ENCODE measurements at places on chromosomes 5 and 9.

DNA sequence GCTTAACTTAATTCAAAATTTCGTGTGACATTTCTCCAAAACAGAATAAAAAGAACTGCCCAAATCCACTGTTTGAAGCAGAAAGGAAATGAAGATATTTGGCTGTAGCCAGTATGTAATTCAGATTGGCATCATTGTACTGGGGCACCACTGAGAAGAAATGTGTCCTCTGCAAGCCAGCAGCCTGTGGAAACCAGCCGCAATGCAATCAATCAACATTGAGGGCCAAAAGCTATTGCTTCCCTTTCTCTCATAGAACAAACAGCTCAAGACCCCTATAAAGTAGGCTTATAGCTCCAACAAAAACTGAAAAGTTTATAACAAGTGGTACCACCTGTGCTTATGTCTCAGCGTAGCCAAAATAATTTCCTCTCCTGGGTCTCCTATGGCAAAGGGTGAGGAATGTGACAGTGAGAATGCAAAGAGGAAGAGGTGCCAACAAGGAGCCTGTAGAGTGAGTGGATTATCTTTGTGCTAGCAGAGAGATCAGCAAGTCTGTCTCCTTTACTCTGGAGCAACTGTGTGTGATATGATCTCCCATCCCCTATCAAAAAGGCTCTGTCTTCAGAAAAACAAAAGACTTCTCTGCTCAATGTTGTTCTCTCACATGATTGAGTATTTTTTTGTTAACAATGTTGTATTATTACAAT is 1072.3 kb upstream of the DMAC1 start:
- no peak for DNase-seq

- DNase-seq = peak; percentile 49
Measured at GRCh38 chr9:36407122-36407723, 7.2 kb upstream of the RNF38 start.

DNA sequence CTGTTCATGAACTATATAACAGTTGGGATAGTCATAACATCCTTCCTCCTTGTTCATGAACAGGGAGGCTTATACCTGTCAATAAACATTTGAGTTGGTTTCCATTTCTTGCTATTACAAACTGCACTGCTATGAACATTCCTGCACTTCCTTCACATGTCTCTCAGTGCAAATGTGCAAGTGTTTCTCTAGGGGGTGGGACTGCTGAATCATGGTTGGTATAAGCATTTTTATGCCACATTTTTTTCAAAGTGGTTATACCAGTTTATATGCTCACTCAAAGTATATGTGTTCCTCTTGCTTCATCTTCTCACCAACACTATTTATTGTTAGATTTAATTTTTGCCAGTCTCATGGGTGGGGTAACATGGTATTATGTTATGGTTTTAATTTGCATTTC is 25.8 kb upstream of the TPD52L3 start:
- DNase-seq = no peak

- no peak for DNase-seq
Measured at GRCh38 chr5:138461343-138462125, 3.7 kb upstream of the EGR1 start.

- peak; percentile 42 for DNase-seq
Measured at GRCh38 chr5:2732850-2733249, 18.6 kb downstream of the IRX2 start.

DNA sequence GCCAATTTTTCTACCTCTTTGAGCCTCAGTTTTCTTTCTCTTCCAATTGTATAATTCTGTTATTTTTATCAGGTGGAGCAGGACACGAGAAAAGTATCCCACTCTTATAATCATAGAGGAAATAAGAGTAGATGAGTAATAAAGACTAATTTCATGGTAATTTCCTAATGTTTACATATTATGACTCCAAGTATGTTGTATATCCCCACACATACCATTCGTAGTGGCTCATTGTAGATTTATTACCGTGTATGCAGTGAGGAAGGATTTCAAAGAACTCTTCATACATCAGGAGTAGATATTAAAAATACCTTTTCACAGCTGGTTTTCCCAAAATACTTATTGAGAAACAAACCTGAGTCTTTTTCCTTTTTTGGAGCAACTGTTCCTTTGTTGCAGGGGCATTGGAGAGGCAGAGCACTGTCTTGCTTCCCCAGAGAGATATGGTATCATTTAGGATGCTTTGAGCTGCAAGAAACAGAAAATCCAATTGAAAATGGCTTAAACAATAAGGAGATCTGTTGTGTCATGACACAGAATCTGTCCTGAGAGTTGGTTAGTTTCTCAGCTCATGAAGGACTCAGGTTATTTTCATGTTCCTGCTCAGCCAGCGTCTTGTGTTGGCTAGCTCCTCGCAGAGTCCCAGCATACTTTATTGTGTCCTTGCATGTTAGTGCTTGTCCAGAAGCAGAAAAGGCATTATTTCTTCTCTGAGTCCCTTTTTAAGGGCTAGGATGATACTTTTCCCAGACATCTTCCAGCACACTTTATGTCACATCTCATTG is 291.2 kb downstream of the ARHGAP26 start:
- DNase-seq = no peak

- DNase-seq = no peak
Measured at GRCh38 chr5:1206521-1207412, 5.4 kb downstream of the SLC6A19 start.

DNA sequence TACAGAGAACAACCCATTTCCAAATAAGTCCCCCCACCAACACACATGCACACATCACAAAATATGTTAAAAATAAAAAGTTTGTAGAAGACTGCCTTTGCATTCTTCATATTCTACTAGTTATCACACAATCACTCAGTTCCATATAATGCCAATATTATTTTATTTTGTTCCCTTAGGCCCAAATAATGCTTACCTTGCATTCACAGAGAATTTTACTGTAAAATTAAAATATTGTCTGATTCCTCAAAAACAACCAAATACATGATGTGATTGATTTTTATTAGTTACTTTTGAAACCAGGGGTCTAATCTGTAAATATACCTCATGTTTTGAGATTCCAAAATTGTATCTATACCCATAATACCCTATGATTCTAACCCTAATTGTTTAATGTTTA is 536.9 kb downstream of the CDH12 start:
- DNase-seq = no peak

GRCh38 chr5:72107901-72108201 is 576 bp downstream of the MAP1B start:
- DNase-seq = peak; percentile 88

DNA sequence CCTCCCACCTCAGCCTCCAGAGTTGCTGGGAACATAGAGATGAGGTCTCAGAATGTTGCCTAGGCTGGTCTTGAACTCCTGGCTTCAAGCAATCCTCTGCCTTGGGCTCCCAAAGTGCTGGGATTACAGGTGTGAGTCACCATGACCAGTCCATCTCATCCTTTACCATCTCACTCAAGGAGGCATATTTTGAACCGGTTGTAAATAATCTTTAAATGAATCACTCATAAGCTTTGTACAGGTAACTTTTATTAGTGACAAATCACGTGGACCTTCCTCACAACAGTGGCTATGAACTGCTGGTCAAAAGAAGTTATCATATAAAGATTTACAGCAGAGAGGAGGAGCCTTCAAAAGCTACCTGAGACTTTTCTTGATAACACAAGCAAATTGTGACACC is 70.7 kb downstream of the RFK start:
- no peak for DNase-seq

DNA sequence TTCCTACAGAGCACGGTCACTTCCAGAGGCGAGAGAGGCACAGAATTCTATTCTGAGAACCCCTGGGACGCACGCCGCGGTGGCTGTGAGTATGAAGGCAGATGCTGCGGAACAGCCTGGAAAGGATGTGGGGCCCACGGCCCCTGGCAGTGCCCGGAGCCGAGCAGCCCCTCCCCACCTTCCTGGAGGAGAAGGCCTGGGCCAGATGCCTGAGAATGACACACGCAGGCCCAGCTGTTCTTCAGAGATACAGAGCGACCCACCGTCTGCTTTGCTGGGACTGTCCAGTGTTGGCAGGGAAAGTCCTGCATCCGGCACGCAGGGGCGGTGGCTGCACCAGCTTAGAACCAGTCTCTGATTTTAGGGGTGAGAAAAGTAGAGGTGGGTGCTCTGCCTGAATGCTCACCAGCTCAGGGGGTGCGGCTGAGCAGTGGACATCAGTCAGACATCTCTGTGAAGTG is 116.7 kb upstream of the LPCAT1 start:
- DNase-seq = no peak

GRCh38 chr5:106185661-106186081 is 1485.1 kb downstream of the EFNA5 start:
- no peak for DNase-seq

DNA sequence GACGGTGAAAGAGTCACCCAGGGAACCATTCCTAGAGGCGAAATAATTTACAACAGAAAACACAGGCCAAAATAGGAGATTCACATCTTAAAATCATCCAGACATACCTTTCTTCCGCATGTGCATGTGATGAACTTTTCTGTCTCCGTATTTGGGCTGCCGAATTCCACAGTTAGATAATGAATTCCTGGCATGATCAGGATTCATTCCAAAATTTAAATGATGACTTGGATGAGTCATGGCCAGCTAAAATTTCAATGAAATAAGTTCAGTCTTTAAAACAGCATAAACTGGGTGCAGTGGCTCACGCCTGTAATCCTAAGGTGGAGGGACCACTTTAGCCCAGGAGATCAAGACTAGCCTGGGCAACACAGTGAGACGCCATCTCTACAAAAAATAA is 82.7 kb downstream of the DROSHA start:
- DNase-seq = no peak

DNA sequence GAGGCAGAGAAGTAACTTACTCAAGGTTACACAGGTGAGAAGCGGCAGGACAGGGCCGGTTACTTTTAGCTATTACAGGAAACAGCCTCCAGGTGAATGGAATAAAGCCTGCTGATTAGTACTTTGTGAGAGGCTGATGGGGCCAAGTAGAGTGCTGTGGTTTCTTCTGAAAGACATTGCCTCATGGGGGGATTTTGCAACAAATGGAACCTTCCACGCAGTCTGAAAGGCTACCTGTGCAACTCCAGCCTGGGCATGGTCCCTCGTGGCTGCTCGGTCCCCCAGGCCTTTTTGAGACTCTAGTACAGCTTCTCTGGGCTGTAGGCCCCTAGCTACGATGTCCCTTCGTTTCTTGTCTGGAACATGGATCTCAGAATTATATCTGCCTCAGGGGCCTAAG is 2.0 kb downstream of the TMEM268 start:
- DNase-seq = no peak

- no peak for DNase-seq
Measured at GRCh38 chr9:38079461-38080031, 10.5 kb upstream of the SHB start.

- no peak for DNase-seq
Measured at GRCh38 chr5:75716715-75717081, 539 bp downstream of the POC5 start.

GRCh38 chr5:102867992-102868662 is 113.0 kb downstream of the PAM start:
- no peak for DNase-seq

DNA sequence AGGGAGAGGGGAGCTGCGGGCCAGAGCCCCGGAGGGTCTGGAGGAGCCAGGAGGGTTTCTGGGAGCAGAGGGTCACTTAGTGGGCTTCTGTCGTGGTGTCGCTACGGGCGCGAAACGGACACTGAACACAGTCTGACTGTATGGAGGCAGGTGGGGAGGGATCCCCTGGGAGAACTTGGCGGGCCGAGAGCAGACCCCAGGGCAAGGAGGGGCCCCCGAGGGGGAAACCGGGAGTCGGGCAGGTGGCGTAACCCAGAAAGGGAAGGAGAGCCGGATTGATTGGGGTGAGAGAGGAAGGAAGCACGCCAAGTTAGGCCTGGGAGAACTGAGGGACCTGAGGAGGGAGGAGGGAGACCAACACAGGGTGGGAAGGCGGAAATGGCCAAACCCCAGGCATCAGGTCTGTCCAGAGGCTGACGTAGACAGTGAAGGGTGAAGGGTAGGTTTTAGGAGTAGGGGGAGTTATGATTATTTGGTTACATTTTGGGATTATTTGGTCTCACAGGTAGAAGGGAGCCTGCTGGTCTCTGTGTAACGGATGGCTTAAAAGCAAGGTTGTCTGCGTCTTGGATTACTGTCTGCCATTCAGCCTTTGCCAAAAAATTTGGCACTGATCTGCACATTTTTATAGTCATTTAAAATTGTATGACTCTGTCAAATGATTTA is 3.3 kb upstream of the MSMP start:
- no peak for DNase-seq

- no peak for DNase-seq
Measured at GRCh38 chr9:95460518-95461164, 56.1 kb downstream of the PTCH1 start.

GRCh38 chr9:100473276-100474081 is 530 bp downstream of the TMEFF1 start:
- no peak for DNase-seq

- DNase-seq = no peak
Measured at GRCh38 chr5:138466125-138466899, 1.0 kb downstream of the EGR1 start.

DNA sequence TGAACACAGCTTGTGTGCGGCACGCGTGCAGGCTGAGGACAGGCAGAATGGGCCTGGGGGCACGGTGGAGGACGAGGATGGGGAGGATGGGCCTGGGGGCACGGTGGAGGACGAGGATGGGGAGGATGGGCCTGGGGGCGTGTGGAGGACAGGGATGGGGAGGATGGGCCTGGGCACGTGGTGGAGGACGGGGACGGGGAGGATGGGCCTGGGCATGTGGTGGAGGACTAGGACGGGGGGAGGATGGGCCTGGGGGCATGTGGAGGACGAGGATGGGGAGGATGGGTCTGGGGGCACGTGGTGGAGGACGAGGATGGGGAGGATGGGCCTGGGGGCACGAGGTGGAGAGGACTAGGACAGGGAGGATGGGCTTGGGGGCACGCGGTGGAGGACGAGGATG is 22.0 kb downstream of the FBXW5 start:
- no peak for DNase-seq

Data from NCI-H187 (cell line).